ENCODE measurements at places on chromosomes 5 and 9.

DNA sequence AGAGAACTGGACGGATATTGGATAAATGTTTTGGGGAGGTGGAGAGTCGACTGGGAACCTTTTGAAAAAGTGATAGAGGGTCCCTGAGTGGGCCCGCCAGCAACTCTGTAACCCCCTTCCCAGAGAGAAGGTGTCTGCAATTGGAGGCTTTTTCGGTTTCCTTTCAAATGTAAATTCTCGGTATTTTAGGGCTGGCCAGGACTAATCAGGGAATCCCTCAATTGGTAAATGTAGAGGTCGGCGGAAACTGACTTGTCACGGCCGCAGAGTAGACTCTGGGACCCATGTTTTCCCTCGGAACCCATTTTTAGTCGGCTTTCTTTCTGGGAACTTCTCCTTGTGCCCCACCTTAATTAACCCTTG lies 524 bp downstream of the CCNB1 start:
- DNase-seq, result no peak

DNA sequence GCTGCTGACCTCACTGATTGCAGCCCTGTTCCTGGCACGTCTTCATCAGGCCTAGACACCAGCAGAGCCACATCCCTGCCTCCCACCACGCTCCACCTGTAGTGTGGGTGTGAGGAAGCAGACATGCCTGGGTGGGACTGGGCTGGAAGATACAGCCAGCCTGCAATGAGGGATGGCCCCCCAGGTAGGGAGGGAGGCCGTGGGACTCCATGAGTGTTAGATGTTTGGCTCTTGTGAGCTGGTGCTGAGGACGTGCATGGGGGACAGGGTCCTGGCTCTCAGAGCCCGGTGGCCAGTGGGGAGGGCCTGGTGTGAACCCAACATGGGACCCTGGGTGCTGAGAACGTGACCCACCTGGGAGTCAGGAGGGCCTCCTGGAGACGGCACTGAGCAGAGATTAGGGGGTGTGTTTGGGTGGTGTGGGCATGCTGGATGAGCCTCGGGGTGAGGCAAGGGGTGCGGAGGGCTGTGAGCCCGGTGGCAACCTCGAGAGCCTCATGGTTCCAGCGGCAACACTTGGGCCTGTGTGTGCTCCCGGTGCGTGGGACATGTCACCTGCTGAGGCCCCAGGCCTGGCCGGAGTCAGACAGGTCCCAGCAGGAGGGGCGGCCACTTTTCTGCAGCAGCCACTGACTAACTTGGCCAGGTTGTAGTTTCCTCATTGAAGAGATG lies 87.6 kb downstream of the PHF2 start:
- DNase-seq, result no peak

- DNase-seq, result no peak
Measured at GRCh38 chr5:684751-685216, 8.4 kb downstream of the TPPP start.

DNA sequence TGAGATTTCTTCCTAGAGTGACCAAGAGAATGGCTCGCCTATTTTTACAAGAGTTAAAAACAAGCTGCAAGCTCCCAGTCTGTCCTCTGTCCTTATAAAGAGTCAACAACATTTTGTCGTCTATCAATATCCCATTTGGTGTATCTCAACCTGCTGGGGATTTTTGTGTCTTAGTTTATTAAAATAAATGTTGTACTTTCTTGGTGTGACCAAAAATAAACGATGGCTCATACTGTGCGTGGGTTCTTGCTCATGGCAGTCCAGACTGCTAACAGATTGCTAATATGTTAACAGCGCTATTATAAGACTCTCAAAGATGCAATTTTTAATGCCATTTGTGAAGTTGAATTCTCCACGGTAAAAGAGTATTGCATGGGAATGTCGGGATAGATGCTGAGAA lies 569.9 kb downstream of the GABRG2 start:
- no peak for DNase-seq

GRCh38 chr5:175663186-175664184 lies 5.6 kb downstream of the HRH2 start:
- DNase-seq, result no peak
